Neural progenitor cell (in vitro differentiated cells): ENCODE measurements at places on chromosomes 7 and 10.

- no peak for DNase-seq
These were observed 16.1 kb upstream of the SYPL1 start for GRCh38 chr7:106127984-106128780.

DNA sequence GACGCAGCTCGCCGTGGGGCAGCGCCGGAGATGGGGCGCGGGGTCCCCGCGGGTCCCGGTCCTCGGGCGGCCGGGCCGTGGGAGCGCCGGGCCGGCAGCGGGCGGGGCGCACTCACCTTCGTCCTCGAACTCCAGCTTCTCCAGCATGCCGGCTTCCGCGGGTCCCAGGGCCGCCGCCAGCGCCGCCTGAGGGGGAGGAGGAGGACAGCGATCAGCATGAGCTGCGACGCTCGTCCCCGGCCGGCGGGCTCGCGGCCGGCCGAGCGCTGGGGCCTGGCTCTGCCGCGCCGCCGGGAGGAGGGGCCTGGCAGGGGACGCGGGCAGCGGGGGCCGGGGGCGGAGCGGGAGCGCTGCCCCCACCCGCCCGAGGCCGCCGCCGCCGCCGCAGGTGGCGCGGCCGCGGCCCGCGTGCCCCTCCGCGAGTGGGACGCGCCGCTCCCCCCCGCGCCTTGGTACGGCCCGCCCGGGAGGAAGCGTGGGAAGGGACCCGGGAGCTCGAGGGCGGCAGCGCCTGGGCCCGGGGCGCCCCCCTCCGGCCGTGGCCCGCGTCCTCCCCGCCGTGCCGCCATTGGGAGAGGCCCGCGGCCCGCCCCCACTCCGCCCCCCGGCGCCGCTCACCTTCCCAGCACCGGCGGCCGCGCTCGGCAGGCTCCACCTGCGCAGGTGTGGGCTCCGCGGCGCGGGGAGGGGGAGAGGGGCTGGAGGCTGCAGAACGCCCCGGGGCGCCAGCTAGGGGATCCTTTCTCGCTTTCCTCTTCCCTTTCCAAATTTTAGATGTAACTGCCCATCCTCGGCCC, 112.5 kb upstream of the RHEB start:
- peak; percentile 94 for DNase-seq

GRCh38 chr7:117284692-117285091, 38.2 kb downstream of the WNT2 start:
- no peak for DNase-seq

GRCh38 chr7:97418312-97418711, 300.8 kb downstream of the SDHAF3 start:
- peak; percentile 25 for DNase-seq

DNA sequence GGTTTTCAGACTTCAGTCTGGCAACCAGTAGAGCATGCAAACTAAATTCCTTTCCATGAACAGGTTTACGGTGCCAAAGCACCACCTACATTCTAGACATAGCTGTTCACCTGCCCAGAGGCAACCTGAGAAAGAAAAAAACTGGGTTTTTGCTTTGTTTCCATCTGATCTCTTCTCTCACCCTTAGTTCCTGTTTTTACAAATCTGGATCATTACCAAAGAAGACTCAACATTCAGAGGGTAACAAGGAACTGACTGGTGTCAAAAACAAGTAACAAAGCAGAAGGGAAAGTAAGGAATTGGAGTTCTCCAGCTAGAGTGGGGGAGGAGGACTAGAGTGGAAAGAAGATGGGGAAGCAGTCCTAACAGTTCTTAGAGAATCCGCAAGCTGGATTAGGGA, 36.4 kb downstream of the CPVL start:
- no peak for DNase-seq

GRCh38 chr10:50260791-50261281, 9.5 kb upstream of the ASAH2 start:
- no peak for DNase-seq

DNA sequence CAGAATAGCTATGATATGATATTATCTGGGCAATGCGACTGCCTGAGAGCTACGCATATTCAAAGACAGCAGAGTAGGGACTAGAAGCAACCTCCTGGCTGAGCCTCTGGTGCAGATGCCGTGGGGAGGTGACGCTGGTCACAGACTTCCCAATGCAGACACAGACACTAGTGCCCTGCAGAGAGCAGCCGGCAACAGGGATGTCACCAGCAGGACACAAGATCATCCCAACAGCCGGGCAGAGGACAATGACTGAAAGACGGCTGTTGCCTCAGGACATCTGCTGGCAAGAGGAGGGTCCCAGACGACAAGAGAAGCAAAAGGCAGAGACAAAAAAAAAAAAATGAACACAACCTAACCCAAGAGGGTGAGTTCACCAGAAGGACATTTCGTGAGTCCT, 104.6 kb downstream of the CALN1 start:
- no peak for DNase-seq

- no peak for DNase-seq
These were observed 42.3 kb downstream of the UNCX start for GRCh38 chr7:1274876-1275375.

DNA sequence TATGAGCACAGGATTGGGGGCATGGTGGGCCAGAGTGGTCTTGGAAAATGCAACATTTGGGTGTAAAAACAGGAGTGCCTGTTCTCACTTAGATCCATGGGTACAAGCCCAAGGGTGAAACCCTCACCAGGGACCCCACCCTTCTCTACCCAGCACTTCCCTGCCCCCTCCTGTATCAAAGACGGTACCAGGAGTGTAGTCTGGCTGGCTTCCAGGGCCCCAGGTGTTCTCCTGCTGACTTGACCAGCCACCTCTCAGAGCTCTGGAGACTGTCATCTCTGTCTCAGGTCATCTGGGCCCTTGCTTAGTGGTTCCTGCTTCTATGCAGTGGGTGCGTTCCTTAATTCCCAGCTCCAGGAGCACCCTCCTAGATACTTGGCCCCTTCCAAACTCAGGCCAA, 447.2 kb downstream of the LRMDA start:
- DNase-seq: no peak

DNA sequence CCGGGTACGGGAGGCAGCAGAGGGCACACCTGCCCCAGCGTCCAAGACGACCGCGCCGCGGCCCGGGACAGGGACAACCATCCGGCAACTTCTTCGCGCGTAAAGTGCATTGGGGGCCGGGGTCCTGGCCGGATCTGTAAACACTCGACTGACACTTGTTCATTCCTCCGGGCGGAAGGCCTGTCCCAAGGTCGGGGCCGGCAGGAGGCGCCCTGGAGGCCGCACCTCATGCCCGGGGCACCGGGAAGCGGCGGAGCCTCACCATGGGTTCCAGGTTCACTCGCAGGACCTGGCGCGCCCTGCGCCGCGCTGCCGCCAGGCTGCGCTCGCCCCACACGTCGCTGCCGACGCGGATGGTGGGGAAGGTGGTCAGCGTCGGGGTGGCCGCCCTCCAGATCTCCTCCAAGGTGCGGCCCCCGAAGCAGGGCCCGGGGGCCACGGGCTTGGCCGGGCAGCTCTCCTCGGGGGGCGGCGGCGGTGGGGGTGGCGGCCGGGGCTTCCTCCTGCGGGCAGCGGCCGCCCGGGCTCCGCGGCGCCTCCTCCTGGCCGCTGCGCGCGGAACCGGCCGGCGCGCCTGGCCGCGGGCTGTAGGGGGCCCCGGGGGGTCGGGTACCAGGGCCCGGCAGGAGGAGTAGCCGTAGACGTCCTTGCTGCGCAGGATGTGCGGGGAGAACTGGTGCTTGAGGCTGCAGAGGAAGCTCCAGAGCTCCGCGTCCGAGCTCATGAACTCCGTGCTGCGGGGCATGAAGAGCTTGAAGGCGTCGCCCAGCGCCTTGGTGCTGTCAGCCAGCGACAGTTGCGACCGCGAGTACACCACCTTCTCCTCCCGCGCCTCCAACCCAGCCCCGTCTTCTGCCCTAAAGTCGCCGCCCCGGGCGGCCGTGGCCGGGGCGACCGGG, 746 bp downstream of the CCDC71L start:
- peak; percentile 91 for DNase-seq

GRCh38 chr10:122911889-122912484, 1.6 kb downstream of the FAM24A start:
- DNase-seq: peak; percentile 87

DNA sequence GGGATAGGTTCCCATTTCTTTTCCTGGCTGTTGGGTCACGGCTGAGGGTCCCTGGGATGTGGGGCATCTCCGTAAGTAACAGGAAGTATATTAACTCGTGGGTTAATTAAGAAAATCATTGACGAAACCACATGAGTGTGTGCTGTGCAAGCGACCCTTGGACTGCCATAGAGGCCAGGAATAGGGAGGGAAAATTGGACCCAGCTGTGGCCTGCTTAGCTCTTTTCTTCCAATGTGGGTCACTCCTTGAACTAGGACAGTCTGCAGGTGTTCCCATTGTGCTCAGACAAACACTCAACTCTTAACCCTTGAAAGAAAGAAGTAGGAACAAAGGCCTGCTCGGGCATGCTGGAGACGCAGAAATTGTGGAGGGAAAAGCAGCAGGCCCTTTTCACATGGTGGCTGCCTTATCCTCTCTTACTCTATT, 25.6 kb upstream of the PLEKHA1 start:
- peak; percentile 85 for DNase-seq

GRCh38 chr10:80530251-80530650, 7.5 kb upstream of the SH2D4B start:
- DNase-seq: no peak

DNA sequence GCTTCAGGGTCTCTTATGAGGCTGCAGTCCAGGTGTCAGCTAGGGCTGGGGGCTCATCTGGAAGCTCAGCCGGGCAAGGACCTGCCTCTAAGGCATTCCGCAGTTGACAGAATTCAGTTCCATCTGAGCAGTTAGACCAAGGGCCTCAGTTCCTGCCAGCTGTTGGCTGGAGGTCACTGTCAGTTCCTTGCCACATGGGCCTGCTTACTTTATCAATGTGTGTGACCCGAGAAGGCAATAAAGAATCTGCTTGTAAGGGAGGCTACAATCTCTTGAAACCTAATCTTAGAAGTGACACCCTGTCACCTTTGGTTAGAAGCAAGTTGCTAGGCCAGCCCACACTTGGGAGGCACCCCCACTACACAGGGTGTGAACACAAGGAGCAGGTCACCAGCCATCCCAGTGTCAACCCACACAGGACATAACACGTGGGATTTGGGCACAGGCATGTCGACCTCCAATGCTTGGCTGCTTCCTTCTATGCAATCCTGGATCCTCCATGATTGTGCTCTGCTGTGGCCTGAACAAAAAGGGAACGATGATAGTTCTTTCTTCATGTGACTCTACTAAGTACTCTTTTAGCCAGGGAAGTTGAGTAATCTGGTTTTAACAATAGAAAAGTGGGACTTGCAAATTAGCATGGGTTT, 41.8 kb downstream of the MTURN start:
- DNase-seq: no peak

DNA sequence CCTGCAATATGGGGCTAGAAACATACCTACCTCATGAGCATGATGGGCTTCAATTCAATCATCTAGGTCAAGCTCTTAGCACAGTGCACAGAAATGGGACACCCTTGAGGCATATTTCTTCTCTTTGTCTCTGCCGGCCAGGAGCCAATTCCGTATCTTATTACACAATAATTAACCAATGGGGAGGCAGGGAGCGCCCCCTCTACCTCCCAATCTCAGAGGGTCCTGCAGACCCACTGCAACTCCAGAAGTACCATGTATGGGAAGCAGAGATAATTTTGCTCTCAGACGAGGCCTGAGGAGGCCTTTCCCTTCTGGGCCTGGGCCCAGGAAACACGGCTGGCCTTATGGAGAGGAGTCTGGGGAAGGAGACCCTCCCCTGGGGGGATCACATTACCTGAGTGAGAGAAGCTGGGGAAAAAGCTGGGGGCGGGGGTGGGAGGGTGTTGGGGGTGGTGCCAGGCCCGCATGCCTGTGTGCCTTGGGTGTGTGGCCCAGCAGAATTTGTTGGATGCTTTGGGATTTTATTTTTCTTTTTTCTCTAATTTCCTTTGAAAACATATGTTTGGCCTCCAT, 155.5 kb downstream of the UBE2H start:
- DNase-seq: no peak

- peak; percentile 58 for DNase-seq
These were observed 4.7 kb downstream of the DLX6 start for GRCh38 chr7:97009753-97010732.

- no peak for DNase-seq
These were observed 401.2 kb downstream of the SH2D4B start for GRCh38 chr10:80938903-80939302.

- no peak for DNase-seq
These were observed 5.8 kb downstream of the SYNPO2L start for GRCh38 chr10:73649876-73650536.

GRCh38 chr10:119378737-119379067, 163.8 kb downstream of the RGS10 start:
- DNase-seq: no peak

DNA sequence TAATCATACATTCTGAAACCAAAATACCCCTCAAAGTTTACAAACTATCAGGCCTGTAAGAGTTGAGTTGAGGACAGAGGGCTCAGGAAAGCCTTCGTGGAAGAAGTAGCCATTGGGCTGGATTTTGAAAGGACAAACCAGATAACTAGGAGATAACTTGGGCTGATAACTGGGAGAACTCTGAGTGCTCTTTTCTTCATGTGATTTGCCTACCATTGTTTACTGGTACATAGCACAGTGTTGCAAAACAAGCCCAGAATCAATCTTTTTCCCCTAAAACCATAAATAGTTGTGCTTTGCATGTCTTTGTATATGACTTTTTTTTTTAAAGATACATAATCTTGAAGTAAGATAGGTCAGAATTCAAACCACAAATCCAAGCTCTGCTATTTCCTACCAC, 106.7 kb upstream of the ITGB1 start:
- no peak for DNase-seq

DNA sequence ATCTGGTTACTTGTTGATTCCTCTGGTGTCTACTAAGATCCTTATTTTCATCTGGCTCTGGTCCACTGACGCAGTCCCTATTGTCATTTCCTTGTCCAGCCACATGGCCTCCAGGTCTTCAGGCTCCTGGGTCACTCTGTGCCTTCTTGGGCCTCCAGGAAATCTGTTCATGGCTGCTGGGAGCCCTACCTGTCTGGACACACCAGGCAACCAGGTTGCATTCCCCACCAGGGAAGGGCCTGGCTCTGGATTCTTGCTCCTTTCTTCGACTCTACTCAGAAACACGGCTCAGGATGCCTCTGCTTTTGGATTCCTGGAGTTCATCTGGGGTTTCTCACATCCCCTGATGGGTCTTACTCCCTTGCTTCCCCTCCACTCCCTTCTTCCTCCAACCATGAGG, 8.0 kb upstream of the PPIF start:
- no peak for DNase-seq

GRCh38 chr7:82859106-82859850, 303.4 kb downstream of the PCLO start:
- no peak for DNase-seq

- no peak for DNase-seq
These were observed 29.3 kb downstream of the KCNH2 start for GRCh38 chr7:150948791-150949251.

DNA sequence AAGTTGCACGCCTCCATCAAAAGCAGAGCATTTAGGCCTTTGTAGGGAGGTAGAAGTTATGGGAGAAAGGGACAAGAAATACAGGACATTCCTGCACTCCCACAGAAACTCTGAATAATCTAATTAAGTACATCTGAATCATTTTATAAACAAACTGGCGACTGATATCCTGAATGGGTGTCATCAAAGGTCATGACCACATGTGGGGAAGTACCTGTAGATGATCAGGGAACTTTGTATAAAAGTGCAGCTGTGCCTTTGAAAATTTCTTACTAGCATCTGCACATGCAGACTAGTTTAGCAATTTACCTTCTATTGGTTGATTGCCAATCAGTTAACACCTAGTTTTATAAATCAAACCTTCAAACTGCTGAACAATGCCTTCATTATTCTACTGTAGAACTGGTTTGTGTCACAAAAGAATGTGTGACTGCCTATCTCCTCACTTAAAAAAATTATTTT, 17.1 kb downstream of the STEAP4 start:
- DNase-seq: no peak

- DNase-seq: peak; percentile 71
These were observed 180.9 kb downstream of the ANK3 start for GRCh38 chr10:60208676-60209269.
